ENCODE measurements at places on chromosomes 3 and 15. TPM values are rescaled to one million over a fixed set of nuclear protein-coding genes. Genes with fewer than 3 reads are reported as not detected.

Gene HCN4
- not detected for total RNA-seq

Gene CFAP91
- total RNA-seq: 0.44 TPM

Gene CCR8
- total RNA-seq: 87.2 TPM

Gene CPN2
- total RNA-seq: not detected

Gene ETV5
- not detected for total RNA-seq

Gene ANKUB1
- total RNA-seq: not detected

Gene EPHA3
- not detected for total RNA-seq

Gene GALK2
- total RNA-seq: 27.7 TPM

Gene SNRPN
- 92.9 TPM for total RNA-seq

Gene GPR156
- 0.42 TPM for total RNA-seq

Gene NME9
- not detected for total RNA-seq

Gene KCNAB1
- 0.17 TPM for total RNA-seq

Gene MOBP
- total RNA-seq: not detected

Gene SYNPR
- not detected for total RNA-seq

Gene A4GNT
- not detected for total RNA-seq

Gene OR5H6
- total RNA-seq: not detected
